ENCODE measurements at places on chromosomes 1 and 21.

DNA sequence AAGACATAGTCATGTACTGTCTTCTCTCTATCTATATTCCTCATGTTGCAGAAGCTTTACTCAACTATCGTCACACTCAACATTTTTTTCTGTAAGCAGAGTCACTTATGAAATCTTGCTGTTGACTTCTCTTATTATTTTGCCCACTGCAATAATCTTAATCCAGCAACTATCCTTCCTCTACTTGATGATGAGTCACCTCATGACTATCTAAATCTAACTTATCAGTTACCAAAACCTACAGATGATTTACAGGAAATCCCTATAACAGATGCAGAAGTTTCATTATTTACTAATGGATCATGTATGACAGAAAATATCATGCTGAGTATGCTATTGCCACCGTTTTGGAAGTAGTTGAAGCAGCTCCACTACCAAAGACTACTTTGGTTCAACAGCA, 378.9 kb downstream of the DUSP10 start:
- no peaks in the 10 kb centered on the region for H3K4me1 ChIP-seq
- no peaks in the 10 kb centered on the region for H3K27me3 ChIP-seq
- H3K36me3 ChIP-seq = no peaks in the 10 kb centered on the region
- no peak for DNase-seq
- H3K4me3 ChIP-seq = no peak overlapping the region
- H3K27ac ChIP-seq = no peak overlapping the region

GRCh38 chr21:45618846-45619485, 24.6 kb upstream of the PCBP3 start:
- H3K4me1 ChIP-seq = peaks cover 5% of the 10 kb centered on the region
- H3K27ac ChIP-seq = no peak overlapping the region
- H3K27me3 ChIP-seq = peaks cover 17% of the 10 kb centered on the region
- no peaks in the 10 kb centered on the region for H3K36me3 ChIP-seq
- no peak overlapping the region for H3K4me3 ChIP-seq

DNA sequence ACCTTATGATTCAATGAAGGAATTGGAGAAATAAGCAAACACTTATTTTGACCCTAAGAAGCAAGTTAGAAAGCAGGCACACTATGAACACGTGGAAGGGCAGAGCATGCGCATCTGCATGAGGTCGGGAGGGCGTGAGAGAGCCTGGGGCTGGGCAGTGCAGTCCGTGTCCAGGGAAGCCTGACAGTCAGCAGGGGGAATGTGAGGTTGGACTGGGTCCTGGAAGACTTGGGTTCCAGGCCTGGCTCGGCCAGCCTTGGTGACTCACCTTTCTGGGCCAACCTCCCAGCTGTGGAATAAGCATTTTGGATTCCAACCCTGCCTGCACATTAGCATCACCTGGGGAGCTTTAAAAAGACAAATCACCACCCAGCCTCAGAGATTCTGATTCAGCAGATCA, 26.6 kb upstream of the LMX1A start:
- peaks cover 22% of the 10 kb centered on the region for H3K27me3 ChIP-seq
- H3K4me1 ChIP-seq = no peaks in the 10 kb centered on the region

DNA sequence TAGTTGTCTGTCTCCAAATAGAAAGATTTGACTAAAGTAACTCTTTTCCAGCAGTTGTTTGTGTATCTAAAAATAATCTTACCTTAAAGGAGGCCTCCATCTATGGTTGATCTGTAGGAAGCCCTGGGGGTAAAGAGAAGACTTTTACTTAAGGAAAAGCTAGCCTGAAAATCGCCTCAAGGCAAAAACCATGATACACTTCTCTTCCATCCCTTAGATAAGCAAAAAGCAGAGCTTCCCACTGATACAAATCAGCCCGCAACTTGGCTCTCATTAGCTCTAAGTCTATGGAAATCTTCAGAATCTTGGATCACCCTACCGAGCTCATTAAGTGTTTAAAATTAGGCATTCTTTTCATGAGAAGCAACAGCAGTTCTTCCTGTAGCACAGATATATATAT, 576.9 kb upstream of the PTBP2 start:
- H3K36me3 ChIP-seq = no peaks in the 10 kb centered on the region
- DNase-seq = no peak
- no peak overlapping the region for H3K4me3 ChIP-seq
- no peak overlapping the region for H3K27ac ChIP-seq

DNA sequence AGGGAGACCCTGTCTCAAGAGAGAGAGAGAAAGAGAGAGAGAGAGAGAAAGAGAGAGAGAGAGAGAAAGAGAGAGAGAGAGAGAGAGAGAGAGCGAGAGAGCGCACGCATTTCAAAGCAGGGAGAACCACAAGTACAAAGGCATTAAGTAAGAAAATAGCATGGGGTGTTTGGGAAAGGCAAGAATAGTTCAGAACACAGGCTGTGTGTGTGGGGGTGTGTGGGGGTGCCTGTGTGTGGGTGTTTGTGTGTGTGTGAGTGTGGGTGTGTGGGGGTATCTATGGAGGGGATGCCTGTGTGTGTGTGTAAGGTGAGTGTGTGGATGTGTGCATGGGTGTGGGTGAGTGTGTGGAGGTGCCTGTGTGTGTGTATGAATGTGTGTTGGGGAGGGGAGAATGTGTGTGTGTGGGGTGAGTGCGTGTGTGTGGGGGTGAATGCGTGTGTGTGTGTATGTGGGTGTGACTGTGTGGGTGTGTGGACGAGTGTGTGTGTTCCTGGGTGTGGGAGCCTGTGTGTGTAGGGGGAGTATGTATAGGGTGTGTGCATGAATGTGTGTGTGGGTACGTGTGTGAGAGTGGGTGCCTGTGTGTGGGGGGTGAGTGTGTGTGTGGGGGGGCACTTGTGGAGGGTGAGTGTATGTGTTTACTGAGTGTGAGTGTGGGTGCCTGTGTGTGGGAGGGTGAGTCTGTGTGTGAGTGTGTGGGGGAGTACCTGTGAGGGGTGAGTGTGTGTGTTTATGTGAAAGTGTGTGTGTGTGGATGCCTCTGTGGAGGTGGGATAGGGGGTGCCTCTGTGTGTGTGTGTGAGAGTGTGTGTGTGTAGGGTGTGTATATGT, 19.1 kb upstream of the HDAC1 start:
- H3K36me3 ChIP-seq = no peaks in the 10 kb centered on the region
- DNase-seq = no peak
- H3K27me3 ChIP-seq = no peaks in the 10 kb centered on the region
- H3K27ac ChIP-seq = no peak overlapping the region

DNA sequence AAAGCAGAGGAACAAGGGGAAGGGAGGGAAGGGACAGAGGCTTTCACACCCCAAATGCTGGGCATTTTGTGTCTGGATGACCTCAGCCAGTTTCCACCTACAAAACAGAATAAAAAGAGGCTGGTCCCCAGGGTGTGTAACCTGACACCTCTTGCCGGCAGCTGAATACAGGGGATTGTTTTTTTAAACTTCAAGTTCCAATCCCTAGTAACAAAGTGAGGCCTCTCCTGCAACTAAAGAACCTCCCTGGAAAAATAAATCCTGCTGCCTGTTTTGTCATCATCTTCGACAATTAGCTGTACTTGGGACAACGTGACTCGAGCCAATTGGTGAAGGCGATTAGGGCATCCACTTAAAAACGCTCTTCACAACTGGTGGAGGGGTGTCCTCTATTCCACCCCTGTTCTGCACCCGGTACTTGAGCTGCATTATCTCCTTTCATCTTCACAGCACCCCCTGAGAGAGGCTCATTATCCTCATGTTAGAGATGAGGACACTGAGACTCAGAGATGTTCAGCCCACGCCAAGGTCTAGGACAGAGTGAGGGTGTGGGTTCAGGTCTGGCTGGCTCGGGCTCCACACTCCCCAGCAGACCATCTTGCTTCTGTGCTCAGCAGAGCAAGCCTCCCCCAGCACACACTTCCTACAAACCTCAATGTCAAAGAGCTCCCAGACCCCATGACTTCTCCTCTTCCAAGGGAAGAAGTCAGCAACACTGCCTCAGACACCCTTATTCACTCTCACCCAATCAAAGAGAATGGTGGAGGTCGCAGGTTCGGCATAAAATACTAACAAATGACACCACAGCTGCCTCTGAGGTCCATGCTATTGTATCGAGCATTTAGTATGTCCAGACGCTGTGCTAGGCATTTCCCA, 15.2 kb downstream of the ITPKB start:
- no peak overlapping the region for H3K27ac ChIP-seq
- DNase-seq = no peak
- no peaks in the 10 kb centered on the region for H3K36me3 ChIP-seq
- no peak overlapping the region for H3K4me3 ChIP-seq
- no peaks in the 10 kb centered on the region for H3K27me3 ChIP-seq
- H3K4me1 ChIP-seq = peaks cover 20% of the 10 kb centered on the region

Measured in HCT116 (cell line).